ENCODE measurements at places on chromosomes 5 and 9.

- DNase-seq: no peak
These were observed 198.7 kb upstream of the C9orf72 start for GRCh38 chr9:27771803-27772545.

GRCh38 chr9:127778280-127779135, at the start of gene SH2D3C:
TSS of gene SH2D3C (minus strand) at chr9:127778666. CDS start at chr9:127778627, 39 bp downstream.
- DNase-seq: no peak

- no peak for DNase-seq
These were observed 78.0 kb downstream of the ARHGAP26 start for GRCh38 chr5:142847898-142848790.

DNA sequence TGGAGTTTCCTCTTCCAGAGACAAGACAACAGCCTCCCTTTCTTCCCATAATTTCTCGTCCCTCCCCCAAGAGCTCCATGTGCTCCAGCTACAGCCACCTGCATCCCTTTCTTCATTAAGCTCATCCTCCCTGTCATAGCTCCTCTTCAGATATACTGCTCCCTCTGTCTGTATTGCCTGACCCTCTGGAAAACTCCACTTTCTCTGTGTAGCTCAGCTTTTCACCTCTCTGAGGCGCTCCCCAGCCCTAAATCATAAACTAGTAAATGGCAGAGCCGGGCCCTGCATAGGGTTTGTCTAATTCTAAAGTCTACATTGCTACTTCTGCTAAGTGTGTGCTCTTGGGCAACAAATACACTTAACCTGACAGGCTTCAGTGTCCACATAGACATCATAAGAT, 8.8 kb upstream of the PLIN2 start:
- DNase-seq: no peak

- DNase-seq: no peak
These were observed 165.2 kb downstream of the SLCO4C1 start for GRCh38 chr5:102130890-102131289.

DNA sequence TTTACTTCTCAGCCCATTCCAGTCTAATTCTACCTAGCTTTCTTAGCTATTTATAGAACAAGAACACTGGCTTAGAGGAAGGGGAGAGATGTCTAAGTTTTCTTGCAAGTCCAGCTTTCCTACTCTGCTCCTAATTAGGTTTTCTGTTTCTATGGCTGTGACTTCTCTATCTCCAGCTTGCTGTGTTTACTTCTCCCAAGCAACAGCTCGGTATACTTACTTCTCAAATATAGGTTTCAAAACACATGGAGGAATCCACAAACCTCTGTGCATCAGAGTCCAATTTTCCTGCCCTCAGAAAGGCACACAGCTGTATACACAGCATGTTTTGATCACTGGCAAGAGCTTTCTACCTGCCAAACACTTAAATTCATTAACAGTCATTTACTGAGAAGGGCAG, 17.4 kb upstream of the HMGCR start:
- no peak for DNase-seq
